Omental fat pad (tissue), 4 donors: ENCODE measurements at places on chromosomes 7 and 10. TPM values are rescaled to one million over a fixed set of nuclear protein-coding genes. Genes with fewer than 3 reads are reported as not detected.

DNA sequence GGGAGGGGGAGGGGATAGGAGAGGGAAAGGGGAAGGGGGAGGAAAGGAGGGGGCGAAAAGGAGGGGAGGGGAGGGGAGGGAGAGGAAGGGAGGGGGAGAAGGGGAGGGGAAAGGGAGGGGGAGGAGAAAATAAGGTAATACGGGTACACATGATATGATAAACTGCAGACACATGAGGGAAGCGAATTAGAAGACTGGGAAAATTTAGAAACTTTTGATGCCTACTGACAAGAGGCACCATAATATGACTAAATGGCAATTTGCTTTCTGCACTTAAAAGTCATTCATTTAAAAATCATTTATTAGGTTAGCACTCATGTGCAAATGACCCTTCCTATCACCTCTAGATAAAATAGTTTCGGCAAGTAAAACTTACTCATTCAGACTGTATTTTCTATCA, 73.6 kb downstream of the ARHGAP12 start:
- DNase-seq = no peak

DNA sequence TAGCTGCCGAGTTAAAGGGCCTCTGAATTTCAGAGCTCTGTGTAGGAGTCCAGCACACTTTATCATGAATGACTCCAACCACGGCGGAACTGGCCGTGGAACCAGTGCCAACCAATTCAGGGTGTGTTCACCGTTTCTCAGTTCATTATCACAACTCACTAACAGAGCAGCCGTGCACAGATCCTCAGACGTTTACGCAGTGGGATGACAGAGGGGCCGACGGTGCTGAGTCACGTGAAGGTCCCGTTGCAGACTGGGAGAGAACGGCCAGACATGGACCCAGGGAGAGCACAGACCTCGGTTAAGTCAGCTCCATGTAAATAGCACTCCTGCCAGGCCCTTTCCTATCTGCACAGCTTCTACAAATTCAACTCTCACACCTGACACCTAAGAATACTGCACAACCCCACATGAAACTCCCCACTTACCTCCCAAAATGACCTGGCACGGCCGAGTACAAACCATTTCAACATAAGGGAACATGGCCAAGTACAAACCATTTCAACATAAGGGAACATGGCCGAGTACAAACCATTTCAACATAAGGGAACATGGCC, 95.5 kb downstream of the DIP2C start:
- DNase-seq = peak; percentile 55

DNA sequence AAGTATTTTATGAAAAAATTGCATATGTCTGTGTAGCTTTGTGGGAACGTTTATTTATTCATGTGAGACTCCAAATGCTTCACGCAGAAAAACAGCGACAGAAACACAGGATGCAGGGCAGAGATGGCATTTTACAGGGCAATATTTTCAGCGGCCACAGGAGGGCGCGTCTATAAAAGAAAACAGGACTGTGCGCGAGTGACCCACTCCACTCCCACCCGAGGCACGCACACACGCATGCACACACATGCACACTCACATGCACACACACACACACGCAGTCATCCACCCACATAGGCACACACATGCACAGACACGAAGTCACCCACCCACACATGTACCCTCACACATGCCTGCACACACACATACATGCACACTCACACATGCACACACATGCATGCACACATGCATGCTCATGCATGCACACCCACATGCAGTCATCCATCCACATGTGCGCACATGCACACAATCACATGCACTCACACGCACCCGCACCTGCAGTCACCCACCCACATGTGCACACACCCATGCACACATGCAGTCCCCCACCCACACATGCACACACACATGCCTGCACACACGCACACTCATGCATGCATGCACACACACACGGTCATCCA, 96.3 kb downstream of the DNAJB6 start:
- no peak for DNase-seq

DNA sequence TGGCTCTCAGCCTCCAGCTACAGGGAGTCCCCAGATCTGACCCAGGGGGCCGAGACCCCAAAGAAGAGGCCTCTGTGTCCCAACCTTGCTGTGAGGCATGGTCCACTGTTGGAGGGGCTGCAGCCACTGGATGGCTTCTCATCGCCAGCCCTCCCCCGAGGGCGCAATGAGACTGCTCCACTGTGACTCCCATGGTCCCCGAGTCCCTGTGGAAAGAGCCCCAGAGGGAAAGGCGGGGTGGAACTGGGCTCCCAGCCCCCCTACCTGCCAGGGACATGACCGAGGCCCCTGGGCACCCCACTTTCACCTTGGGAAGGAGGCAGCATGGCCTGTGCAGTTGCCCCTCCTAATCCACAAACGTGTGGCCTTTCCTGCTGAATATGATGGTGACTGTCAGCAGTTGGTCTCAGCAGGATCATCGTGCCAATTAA, 33.5 kb upstream of the RET start:
- peak; percentile 15 for DNase-seq

GRCh38 chr10:63129888-63130287, 3.2 kb upstream of the NRBF2 start:
- no peak for DNase-seq

EXOSC1 gene
- total RNA-seq = 25.9 TPM

- DNase-seq = no peak
Measured at GRCh38 chr10:114498413-114499111, 94.3 kb upstream of the AFAP1L2 start.

GRCh38 chr7:25420771-25421170, 192.5 kb upstream of the NPVF start:
- DNase-seq = no peak

- DNase-seq = no peak
Measured at GRCh38 chr7:73948287-73948686, 79.7 kb upstream of the ELN start.

DLX5 gene
- total RNA-seq = not detected

DNA sequence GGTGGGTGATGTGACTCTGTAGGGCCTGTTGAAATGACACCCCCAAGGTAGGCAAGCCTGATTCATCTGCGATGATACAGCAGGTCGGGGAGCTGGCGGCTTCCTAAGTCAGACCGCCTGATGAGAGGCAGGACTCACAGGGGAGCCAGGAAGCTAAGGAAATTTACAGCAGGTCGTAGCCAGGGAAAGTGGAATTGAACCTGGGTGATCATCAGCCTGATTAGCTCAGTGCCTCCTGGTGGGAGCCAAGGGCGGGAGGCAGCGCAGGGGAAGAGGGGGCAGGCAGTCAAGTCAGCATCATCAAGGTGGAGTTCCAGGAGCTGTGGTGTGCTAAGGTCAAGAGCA, 18.5 kb upstream of the TRIM56 start:
- DNase-seq = no peak

SEMA3C gene
- total RNA-seq = 83.6 TPM

ZNF117 gene
- 38.3 TPM for total RNA-seq

DNA sequence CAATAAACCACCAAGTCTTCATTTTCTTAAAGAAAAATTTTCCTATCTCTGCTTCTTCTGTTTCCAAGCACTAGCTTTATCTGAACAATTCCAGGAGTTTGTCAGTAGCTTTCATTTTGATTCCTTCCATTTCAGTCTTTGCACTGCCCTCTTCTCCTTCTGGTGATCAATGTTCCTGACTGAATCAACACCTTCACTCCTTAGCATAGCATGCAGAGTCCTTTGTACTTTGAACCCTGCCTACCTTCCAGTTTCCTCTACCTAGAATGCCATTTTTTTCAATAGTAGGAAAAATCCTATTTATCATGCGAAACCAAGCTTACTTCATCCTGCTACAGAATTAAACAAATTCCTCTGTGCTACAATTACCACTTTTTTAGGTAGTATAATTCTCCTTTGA, 1.9 kb upstream of the C10orf88 start:
- DNase-seq = no peak

- DNase-seq = no peak
Measured at GRCh38 chr10:132816718-132817117, 30.8 kb upstream of the NKX6-2 start.

DNA sequence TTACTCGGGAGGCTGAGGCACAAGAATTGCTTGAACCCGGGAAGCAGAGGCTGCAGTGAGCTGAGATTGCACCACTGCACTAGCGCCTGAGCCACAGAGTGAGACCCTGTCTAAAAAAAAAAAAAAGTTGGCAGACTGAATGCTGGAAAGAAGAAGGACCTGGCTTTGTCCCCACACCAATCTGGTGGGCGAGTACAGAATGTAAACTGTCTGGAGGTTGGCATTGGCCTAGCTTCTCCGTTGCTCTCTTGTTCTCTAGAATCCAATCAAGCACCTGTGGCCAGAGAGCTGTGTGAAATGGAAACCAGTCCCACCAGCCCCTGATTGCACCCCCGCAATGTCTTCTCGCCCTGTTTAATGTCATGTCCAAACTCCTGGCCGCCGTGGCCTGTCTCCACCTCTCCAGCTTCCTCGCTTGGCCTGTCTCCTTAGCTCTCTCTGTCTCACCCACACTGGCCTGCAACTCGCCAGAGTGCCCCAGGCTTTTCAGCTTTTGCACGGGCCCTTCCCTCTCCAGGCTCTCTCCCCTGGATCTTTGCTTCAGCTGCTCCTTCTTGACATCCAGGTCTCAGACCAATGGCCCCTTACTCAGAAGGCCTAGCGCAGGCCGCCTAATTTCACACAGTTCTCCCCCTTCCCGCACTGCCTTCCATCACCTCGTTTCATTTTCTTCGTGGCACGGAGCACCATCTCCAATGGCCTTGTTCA, 670 bp upstream of the AGK start:
- no peak for DNase-seq

- DNase-seq = no peak
Measured at GRCh38 chr7:65953001-65953720, 28.9 kb downstream of the GUSB start.

DNA sequence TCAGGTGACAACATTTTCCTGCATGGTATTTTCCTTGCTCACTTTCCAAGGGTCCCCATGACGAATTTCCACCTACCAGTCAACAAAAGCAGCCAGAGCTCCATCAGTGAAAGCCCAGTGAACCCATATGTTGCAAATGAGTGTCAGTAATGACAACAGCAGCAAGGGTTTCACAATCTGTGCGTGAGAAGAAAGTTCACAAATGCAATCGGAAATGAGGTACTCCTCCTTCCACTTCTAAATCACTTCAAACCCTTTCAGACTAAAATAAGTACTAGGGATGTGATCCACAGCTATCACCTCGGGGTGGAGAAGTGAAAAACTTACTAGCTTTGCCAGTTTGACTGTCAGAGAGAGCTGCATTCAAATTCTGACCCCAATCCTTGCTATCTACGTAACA, 55.6 kb upstream of the BET1 start:
- DNase-seq = no peak

GRCh38 chr10:21061982-21062381, 164.9 kb upstream of the NEBL start:
- DNase-seq = no peak

SSC4D gene
- 4.0 TPM for total RNA-seq

GRCh38 chr7:45885264-45885882, 2.9 kb upstream of the IGFBP1 start:
- no peak for DNase-seq

ADGRA1 gene
- not detected for total RNA-seq

ADD3 gene
- total RNA-seq = 345 TPM

HOXA2 gene
- 1.6 TPM for total RNA-seq

HMX3 gene
- total RNA-seq = 1.3 TPM

EPDR1 gene
- 9.1 TPM for total RNA-seq

DNA sequence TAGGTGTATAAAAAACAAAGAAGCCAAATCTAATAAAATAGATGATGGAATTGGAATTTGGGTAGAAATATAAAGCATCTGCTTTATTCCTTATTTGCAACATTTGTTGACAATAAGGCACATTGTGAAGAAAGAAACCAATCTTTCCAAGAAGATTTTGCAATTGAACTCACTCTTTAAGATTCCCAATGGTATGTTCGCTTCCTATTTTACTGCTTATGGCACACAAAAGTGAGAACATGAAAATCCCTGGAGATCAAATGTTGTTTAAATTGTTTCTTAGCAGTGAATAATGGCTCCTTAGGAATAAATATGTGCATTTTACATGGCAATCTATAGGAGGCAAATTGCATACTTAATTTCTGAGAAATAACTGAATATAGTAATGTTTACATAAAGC, 84.5 kb downstream of the ADAM22 start:
- DNase-seq = no peak

GRCh38 chr10:91251430-91252056, 31.1 kb downstream of the PCGF5 start:
- no peak for DNase-seq

ANKRD61 gene
- 0.36 TPM for total RNA-seq

VSTM4 gene
- 20.3 TPM for total RNA-seq
